ENCODE measurements at places on chromosomes 5 and 9. TPM values are rescaled to one million over a fixed set of nuclear protein-coding genes. Genes with fewer than 3 reads are reported as not detected.

Gene PCDHA5
- 0.73 TPM for total RNA-seq

Gene SHOC1
- not detected for total RNA-seq

Gene KCNMB1
- not detected for total RNA-seq

Gene DMGDH
- 0.58 TPM for total RNA-seq

Gene RELL2
- total RNA-seq = 3.9 TPM

Gene SUSD3
- 0.93 TPM for total RNA-seq

Gene GPR150
- total RNA-seq = not detected

Gene PCDHGA2
- total RNA-seq = 0.70 TPM

Gene GPR151
- not detected for total RNA-seq

Gene TRMO
- total RNA-seq = 11.7 TPM

Gene LRSAM1
- 8.9 TPM for total RNA-seq

Gene QRFP
- not detected for total RNA-seq

Gene ICE1
- total RNA-seq = 24.8 TPM

Gene C1QTNF2
- 0.16 TPM for total RNA-seq

Gene DMRT2
- 0.13 TPM for total RNA-seq

Gene IL9
- total RNA-seq = not detected

Gene INIP
- 21.0 TPM for total RNA-seq

Gene GGTA1
- not detected for total RNA-seq

Gene BTNL8
- total RNA-seq = not detected
